Stimulated activated CD8-positive, alpha-beta memory T cell treated with anti-CD3 and anti-CD28 coated beads, Interleukin-7, amount 100 ng/mL, for 4 hours (primary cell): ENCODE measurements at places on chromosomes 3 and 15.

GRCh38 chr3:171895291-171895690 is 52.1 kb downstream of the TMEM212 start:
- no peak for DNase-seq

- DNase-seq, result no peak
Measured at GRCh38 chr3:105334138-105334882, 32.4 kb upstream of the ALCAM start.

GRCh38 chr3:2036076-2036475 is 62.6 kb upstream of the CNTN4 start:
- DNase-seq, result no peak

- DNase-seq, result no peak
Measured at GRCh38 chr3:157493627-157494550, 9.3 kb downstream of the VEPH1 start.

DNA sequence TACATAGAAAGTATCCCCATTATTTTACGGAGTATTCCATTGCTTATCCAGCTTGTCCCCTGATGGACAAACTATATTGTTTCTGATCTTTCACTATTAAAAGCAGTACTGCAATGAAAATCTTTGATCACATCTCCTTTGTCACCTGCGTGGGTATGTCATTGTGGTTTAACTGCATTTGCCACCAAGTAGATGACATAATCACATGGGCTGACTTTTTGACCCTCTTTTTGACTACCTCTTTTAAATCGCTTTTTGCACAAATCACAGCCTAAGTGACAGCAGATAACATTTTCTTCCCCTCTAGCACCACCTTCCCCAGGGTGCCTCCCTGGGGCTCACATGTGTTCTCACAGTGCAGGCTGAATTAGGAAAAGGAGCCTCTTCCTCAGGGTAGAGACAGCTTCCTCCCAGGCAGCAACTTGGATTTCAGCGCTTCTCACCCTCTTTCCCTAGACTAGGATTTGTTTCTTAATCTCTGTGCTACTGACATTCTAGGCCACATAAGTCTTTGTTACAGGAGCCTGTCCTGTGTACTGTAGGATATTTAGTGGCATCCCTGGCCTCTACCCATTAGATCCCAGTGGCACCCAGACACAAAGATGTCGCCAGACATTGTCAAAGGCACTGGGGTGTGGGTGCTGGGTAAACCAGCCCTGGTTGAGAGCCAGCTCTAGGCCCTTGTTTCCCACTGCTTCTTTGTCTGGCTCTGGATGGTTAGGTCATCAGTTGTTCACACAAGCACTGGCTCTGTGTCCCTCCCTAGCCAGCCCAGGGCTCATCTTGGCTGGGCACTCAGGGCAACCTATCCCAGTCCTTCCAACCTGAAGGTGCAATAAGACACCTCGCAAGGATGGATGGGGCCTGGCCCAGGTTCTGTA is 1.3 kb upstream of the RBP1 start:
- no peak for DNase-seq

- DNase-seq, result no peak
Measured at GRCh38 chr3:12815719-12816118, 19.2 kb downstream of the CAND2 start.

DNA sequence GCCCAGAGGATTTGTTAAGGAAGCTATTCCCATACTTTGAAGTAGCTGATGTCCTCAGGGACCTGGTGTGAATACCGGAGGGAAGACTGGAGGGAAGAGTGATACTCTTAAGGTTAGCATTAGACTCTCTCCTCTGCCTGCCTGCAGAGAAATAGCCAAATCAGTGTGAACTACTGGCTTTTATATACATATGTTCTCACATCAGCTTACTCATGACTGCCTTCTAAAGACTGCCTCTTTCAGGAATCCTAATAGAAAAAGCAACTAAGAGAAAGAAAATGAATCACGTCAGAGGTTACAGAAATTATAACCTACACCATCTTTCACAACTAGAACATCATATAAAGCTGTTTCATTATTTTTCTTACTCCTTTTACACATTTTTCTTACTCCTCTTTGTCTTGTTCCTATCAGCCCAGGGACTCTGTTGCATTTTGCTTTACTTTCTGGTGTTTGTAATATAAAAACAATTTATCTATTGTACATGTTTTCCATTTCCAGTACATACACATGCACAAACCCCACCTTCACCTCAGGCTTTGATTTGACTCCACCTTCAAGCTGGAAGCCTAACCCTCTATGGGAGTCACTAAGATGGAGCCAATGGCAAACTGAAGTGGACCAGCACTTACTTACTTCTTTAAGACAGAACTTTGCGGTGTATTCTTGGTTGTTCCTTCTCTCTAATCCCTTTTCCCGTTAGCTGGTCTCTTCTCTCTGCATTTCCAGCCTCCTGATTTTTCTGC is 257.7 kb upstream of the UBE2E1 start:
- no peak for DNase-seq
